Immature natural killer cell (primary cell): ENCODE measurements at places on chromosomes 12 and 14.

GRCh38 chr14:105205673-105206208, 24.6 kb upstream of the NUDT14 start:
- peaks cover 7% of the 10 kb centered on the region for H3K27me3 ChIP-seq
- no peaks in the 10 kb centered on the region for H3K36me3 ChIP-seq

DNA sequence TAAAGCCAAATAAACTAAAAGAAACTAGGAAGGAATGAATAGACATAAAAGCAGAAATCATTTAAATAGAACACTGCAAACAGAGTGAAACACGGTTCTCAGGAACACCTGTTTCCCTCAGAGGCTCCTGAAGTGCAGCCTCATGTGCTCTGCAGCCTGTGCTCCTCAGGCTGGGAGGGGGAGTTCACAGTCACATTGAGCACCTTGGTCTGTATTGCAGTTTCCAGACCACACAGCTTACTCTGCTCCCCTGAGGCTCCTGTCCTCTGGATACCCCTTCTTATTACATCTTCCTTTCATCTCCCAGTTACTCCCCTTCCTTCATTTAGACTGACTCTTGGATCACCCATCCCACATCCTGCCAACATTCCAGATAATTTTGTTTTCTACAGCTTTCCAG, 49.7 kb upstream of the DCD start:
- H3K4me1 ChIP-seq = no peaks in the 10 kb centered on the region
- no peak overlapping the region for H3K4me3 ChIP-seq
- H3K27ac ChIP-seq = no peak overlapping the region
- no peaks in the 10 kb centered on the region for H3K36me3 ChIP-seq
- H3K27me3 ChIP-seq = peaks cover 14% of the 10 kb centered on the region

GRCh38 chr14:51228391-51228790, 11.7 kb upstream of the TMX1 start:
- no peaks in the 10 kb centered on the region for H3K36me3 ChIP-seq
- no peaks in the 10 kb centered on the region for H3K4me1 ChIP-seq
- DNase-seq = no peak

- peaks cover 33% of the 10 kb centered on the region for H3K4me1 ChIP-seq
- no peaks in the 10 kb centered on the region for H3K27me3 ChIP-seq
- peak overlapping the region; percentile 48 for H3K27ac ChIP-seq
- no peak for DNase-seq
- H3K4me3 ChIP-seq = no peak overlapping the region
Observed at GRCh38 chr14:75013290-75013689, 10.6 kb downstream of the EIF2B2 start.

- no peaks in the 10 kb centered on the region for H3K4me1 ChIP-seq
- H3K27me3 ChIP-seq = peaks cover 9% of the 10 kb centered on the region
- H3K27ac ChIP-seq = no peak overlapping the region
Observed at GRCh38 chr12:116661341-116661740, 76.5 kb downstream of the SPRING1 start.

DNA sequence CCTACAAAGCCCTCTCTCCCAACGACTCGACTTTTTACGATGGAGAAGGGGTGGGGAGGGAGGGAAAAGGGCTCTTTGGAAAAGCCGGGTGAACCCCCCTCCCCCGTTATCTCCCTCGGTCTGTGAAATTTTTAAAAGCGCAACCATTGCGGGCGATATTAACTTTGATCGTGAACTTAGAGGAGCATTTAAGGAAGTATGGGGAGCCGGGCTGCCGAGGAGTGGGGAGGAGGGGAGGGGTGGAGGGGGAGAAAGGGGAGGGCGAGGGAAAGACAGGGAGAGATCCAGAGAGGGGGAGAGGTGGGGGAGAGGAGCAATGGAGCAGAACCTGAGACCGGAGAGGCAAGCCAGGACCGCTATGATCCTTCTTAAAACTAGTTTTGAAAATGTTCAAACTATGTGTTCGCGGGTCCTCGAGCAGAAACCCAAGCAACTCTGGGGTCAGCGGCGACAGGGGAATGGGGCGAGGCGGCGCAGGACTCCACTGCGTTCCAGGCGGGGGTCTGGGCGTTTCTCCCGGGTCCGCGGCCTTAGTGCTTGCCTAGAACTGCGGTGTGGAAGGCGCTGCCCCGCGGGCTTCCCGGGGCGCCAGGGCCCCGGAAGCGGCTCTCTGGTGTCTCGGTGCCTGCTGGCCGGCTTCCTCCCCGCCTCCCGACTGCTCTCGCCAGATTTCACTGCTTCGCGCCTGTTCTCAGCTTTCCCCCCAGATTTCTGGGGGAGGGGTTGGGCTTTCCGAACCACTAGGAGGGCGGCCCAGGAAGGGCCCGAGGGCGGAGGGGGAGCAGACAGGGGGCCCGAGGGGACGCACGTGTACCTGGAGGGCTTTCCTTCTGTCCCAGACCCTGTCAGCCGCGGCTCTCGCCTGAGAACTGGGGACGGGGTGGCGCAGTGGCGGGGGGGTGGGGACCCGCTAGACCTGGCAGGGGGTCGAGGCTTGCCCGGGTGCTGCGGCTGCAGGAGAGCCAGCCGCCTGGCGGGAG, at the start of gene HOTAIR:
Gene HOTAIR (minus strand): TSS at position 871 of the 980 bp plus-strand sequence.
- H3K4me1 ChIP-seq = peaks cover 24% of the 10 kb centered on the region
- H3K4me3 ChIP-seq = peak within 1 kb of the TSS; percentile 63
- DNase-seq = peak; percentile 39
- peaks cover 79% of the 10 kb centered on the region for H3K27me3 ChIP-seq
- H3K27ac ChIP-seq = no peak within 1 kb of the TSS

DNA sequence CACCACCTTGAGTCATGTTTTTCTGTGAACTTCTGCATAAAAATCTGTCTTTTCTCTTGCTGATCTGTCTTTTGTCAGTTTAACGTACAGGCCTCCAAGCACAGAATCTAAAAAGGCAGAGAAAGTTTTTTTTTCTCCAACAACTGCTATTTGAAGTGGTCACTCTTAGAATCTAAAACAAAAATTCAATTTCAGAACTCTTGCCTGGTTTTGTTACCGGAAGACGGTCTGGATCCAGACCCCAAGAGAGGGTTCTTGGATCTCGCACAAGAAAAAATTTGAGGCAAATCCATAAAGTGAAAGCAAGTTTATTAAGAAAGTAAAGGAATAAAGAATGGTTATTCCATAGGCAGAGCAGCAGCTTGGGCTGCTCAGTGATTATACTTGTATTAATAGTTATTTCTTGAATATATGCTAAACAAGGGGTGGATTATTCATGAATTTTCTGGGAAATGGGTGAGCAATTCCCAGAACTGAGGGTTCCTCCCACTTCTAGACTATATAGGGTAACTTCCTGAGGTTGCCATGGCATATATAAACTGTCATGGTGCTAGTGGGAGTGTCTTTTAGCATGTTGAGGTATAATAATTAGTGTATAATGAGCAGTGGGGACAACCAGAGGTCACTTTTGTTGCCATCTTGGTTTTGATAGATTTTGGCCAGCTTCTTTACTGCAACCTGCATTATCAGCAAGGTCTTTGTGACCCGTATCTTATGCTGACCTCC, 150.0 kb upstream of the PLEKHA5 start:
- H3K4me1 ChIP-seq = no peaks in the 10 kb centered on the region
- peaks cover under 1% of the 10 kb centered on the region for H3K27me3 ChIP-seq
- DNase-seq = no peak
- H3K27ac ChIP-seq = no peak overlapping the region
- H3K36me3 ChIP-seq = no peaks in the 10 kb centered on the region
- no peak overlapping the region for H3K4me3 ChIP-seq

DNA sequence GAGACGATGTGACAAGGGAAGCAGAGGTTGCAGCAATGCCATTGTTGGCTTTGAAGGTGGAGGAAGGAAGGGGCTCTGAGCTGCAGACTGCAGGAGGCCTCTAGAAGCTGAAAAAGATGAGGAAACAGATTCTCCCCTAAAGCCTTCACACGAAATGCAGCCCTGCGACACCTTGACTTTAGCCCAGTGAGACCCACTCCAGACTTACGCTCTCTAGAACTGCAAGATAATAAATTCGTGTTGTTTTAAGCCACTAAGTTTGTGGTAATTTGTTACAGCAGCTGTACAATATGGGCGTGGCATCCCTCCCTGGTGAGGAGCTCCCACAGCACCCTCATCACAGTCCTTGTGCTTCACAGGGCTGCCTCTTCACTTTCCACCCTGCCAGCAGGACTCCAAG, 53.2 kb downstream of the GOLGA5 start:
- no peak overlapping the region for H3K27ac ChIP-seq
- DNase-seq = no peak
- no peak overlapping the region for H3K4me3 ChIP-seq
- no peaks in the 10 kb centered on the region for H3K36me3 ChIP-seq
- H3K4me1 ChIP-seq = peaks cover 22% of the 10 kb centered on the region

DNA sequence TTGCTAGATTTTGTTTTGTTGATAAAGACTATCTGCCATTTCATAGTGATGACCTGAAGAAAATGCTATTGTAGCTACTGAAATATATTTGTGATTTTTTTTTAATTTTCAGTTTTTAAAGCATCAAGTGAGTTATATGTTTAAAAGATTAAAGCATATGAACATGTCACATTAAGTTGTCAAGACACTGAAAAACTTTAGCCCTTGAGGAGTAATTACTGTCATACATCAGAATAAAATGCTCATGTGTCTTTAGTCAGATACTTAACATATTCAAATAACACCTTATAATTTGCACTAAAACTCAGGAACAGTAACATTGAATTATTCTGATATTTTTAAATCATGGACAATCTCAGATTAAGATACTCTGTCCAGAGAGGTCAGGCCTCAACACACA, 108.1 kb upstream of the ATXN7L3B start:
- H3K27ac ChIP-seq = no peak overlapping the region
- no peak overlapping the region for H3K4me3 ChIP-seq
- DNase-seq = no peak
- no peaks in the 10 kb centered on the region for H3K4me1 ChIP-seq

DNA sequence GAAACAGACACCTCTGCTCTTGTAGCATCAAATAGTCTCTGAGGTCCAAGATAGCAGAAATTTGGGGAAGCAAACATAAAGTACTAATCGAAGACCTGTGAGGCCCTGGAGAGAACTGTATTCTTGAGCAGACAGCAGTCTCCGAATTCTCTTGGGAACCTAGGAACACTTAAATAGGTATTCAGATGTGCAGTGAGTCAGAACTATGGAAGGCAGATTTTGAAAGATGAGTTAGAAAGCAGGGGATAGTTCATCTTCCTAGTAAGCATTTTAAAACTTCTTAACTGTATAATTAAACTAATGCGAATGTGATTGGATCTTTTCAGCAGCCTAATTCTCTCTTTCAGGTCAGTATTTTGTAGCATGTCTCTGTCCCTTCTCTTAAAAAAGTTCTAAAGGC, 30.6 kb downstream of the NAA30 start:
- H3K27me3 ChIP-seq = peaks cover 4% of the 10 kb centered on the region
- H3K36me3 ChIP-seq = no peaks in the 10 kb centered on the region
- H3K27ac ChIP-seq = no peak overlapping the region
- H3K4me1 ChIP-seq = no peaks in the 10 kb centered on the region
- no peak for DNase-seq
- H3K4me3 ChIP-seq = no peak overlapping the region

DNA sequence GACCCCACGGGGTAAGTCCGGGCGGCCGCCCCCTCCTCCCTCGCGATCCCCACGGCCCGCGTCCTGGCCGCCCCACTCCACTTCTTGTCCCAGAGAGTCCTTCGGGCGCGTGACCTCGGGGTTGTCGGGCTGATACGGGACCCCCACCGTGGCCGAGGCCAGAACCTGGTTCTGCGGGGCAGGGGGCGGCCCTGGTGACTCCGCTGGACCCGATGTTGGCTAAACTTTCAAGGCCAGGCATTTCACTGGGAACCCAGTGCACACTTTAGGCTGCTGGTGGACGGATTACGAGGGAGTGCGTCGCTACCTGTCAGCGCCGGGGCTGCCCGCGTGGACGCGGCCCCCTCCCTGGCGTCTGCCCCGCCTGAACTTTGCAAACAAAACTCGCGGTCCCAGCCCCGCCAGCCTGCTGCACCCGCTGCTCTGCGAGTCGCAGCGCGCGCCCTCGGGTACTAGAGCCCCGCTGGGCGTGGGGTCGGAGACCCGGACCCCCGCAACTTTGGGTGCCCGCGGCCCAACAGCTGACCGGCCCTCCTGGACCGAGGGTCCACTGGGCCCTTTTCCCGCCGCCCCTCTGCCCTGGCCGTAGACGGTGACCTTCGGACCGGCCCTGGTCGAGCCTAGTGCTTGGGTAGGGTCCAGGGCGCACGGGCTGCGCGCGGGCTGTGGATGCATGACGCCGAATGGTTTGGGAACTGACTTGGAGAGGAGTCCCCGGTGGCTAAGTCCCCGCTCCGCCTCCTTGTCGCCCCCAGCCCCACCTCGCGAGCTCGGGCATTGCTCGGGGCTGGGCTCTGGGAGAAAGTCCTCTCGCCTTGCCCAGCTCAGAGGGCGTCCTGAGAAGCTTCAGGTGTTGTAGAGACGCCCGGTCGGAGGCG, 624 bp downstream of the RIN3 start:
- H3K4me1 ChIP-seq = peaks cover 68% of the 10 kb centered on the region
- DNase-seq = peak; percentile 47
- peak overlapping the region; percentile 99 for H3K27ac ChIP-seq
- peak overlapping the region; percentile 90 for H3K4me3 ChIP-seq

DNA sequence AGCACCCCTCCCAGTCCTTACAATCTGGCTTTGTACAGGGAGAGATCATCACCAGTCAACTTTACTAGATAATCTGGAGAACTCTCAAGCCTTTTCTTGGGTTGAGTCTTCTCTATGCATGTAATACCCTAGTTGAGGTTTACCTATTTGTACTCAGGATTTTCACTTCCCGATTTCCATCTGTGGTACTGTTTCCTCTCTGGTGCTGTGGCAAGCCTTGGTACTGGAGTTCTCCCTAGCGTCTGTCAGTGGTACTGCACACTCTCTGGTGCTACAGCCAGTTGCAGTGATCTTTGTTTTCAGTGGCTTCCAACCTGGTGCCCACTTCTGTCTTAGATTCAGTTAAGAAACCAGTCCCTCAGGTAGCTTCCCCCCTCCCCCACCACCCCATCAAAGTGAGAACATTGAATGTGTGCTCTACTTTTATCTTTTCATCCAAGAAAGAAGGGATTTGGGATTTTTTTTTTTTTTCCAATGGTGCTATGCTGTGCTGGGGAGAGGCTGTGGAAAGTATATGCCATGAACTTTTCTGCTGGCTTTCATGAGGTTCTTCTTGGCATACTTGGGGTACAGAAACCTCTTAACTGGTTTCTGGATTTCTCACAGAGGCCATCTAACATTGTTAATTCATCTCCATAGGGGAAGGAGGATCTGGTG, 69.4 kb upstream of the EVL start:
- no peak overlapping the region for H3K27ac ChIP-seq
- DNase-seq = peak; percentile 35
- peaks cover 3% of the 10 kb centered on the region for H3K36me3 ChIP-seq
- H3K4me1 ChIP-seq = peaks cover 3% of the 10 kb centered on the region
- H3K4me3 ChIP-seq = no peak overlapping the region
